C1 segment of cervical spinal cord (tissue), 14 donors: ENCODE measurements at places on chromosomes 5 and 9.

- no peak for DNase-seq
Measured at GRCh38 chr5:7877851-7878250, 8.9 kb downstream of the MTRR start.

DNA sequence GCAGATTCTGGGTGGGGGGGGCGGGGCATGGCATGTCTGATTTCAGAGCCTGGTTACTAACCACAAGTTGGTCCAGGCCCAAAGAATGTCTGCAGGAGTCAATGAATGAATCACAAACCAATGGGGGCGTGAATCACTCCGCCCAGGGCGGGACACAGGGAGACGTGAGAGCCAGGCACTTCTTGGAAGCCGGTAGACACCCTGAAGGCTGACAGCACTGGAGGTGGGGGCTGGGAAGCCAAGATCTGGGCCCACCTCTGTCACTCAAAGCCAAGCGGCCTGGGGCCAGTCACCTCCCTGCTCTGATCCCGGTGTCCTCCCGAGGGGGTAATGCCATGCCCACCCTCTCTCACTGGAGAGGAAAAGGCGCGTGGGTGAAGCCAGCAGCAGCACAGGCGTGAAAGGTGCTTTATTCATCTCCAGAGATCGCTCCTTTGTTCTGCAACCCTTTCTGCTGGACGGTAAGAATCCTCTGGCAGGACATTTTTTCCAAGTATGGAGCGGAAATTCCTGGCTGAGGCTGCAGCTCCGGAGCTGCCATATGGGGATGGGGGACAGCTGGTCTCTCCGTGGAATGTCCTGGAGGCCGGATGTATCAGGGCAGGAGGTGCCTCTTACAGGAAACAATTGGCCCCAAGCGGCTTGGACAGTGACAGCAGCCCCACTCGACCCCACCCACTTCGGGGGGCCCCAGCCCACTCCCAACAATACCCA, 85.0 kb downstream of the STK10 start:
- no peak for DNase-seq

DNA sequence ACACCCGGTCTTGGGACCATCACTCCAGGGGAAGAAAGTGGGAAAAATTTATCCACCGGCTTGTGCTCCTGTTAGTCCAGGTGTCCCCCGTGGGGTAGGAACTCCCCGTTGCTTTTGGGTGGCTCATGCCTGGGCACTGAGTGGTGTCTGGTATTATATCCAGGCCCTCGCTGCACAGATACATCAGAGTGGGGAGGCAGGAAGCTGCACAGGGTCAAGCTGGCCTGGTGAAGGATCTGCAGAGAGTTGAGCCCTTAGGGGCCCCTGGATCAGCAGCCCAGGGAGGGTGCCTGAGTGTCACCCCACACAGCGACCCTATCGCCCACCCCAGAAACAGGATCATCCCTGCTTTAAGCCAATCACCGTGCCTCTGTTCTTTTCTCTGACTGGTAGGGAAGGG, 24.4 kb upstream of the COL5A1 start:
- no peak for DNase-seq

GRCh38 chr9:115109486-115109885, 8.5 kb downstream of the TNC start:
- no peak for DNase-seq

DNA sequence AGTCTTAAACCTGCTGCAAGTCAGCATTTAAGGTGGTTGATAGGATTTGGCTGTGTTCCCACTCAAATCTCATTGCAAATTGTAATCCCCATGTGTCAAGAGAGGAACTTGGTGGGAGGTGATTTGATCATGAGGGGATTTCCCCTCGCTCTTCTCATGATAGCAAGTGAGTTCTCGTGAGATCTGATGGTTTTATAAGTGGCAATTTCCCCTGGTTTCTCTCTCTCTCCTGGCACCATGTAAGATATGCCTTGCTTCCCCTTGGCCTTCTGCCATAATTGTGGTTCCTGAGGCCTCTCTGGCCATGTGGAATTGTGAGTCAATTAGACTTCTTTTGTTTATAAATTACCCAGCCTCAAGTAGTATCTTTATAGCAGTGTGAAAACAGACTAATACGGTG, 84.3 kb upstream of the SMC2 start:
- DNase-seq = no peak

DNA sequence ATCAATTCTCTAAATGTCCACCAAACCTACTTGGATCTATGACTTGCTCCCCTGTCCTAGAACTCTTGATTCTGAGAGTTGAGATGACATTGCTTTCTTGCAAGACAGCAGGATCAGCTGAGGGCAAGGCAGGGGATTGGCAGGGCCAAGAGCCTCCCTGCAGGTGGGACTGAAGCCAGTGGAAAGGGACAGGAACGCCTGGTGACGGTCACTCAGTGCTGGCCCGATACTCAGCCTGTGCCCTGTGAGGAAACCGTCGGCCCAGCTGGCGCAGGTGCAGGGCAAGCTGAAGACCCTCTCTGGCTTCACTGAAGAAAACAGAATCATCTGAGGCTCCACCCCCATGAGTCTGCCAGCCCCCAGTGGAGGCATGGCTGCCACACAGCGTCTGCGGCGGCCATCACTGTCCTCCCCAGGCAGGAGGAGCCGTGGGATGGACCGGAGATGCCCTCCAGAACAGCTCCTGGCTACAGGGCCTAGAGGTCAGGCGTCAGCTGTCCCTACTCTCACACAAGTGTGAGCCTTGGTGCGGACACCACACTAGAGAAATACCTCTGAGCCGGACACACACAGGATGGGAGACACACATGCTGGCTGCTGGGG, 14.7 kb downstream of the UBAC1 start:
- no peak for DNase-seq

DNA sequence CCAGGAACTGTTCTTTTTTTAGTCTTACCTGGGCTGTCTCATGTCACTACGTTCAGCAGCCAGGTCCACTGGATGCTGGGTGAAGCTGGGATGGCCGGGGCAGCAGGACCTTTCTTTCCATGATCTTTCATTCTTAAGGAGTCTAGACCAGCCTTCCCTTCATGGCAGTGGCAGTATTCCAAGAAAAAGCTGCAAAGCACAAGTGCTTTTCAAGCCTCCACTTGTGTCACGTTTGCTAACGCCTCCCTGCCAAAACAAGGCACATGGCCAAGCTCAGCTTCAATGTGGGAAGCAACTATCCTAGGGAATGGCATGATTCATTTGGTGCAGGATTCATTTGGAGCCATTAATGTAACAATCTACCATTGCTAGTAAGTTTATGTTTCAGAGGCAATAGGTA, 94.8 kb downstream of the RCL1 start:
- no peak for DNase-seq

GRCh38 chr5:2352101-2352861, 399.2 kb downstream of the IRX2 start:
- no peak for DNase-seq

GRCh38 chr5:159163027-159163700, 46.2 kb downstream of the RNF145 start:
- DNase-seq = no peak

DNA sequence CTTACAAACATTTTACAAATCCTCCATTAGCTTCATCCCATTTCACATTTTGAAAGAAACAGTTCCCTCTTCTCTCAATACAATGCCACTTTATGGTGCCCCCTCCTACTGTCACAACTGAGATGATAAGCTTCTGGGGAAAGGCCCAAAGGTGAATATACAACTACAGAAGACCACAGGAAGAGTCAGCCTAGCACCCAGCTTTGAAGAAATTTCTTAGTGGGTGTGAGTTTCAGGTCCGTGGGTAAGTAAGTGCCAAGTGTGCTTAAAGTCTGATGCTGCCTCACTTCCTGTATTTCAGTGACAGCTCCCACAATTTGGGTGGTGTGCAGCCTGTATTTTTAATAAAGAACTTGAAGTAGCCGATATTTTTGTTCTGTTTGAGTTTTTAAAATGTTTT, 68.1 kb downstream of the ARHGEF28 start:
- no peak for DNase-seq

- DNase-seq = no peak
Measured at GRCh38 chr9:107732781-107733522, 243.4 kb upstream of the KLF4 start.

GRCh38 chr5:149320791-149321330, 24.4 kb upstream of the GRPEL2 start:
- peak; percentile 25 for DNase-seq

DNA sequence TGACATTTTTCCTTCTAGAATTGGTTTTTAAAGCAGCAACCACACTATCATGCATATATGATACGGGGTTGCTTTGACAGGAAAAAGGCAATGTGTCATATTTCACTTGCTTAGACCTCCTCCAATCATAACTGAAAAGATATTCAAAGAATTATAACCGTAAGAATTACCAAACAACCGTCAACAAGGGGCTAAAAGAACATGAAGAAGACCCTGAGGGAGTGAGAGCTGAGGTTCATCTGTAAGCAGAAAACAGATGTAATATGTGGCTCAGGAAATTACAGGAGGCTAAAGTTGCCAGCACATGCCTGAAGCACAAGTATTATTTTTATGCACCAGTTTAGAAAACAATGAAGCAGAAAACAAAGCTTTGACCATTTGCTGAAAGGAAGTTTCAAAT, 78.9 kb downstream of the APBA1 start:
- DNase-seq = no peak

DNA sequence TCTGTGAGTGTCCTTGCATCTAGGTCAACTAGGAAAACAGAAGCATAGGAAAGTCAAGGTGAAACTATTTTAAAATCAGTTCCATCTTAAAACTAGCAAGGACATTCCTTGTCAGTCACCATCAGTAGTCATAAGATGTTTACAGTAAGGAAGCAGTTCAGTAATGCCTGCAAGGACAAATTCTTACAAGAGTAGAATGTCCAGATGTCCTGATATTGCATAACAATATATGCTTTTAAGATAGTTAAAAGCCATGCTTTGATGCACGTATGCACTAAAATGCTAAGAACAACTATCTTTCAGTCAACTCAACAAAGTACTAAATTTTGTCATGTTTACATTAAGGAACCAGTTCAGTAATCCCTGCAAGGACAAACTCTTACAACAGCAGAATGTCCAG, 11.3 kb upstream of the SVEP1 start:
- DNase-seq = no peak

DNA sequence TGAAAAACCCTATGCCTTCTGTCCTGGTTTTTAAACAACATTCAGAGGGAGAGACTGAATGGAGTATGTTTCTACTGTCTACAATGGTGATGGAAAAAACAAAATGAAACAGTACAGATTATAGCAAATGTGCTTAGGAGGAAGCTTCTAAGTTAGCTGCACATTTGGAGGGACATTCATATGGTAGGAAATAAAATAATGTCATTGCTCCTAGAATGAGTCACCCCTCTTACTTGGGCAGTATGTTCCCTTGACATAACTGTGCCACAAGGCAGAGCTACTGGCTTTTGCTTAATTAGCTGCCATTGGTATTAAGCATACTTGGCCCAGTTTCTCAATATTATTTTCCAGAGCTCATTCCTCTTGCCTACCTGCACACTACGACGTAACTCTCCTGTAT, 128.9 kb downstream of the GDNF start:
- DNase-seq = no peak

DNA sequence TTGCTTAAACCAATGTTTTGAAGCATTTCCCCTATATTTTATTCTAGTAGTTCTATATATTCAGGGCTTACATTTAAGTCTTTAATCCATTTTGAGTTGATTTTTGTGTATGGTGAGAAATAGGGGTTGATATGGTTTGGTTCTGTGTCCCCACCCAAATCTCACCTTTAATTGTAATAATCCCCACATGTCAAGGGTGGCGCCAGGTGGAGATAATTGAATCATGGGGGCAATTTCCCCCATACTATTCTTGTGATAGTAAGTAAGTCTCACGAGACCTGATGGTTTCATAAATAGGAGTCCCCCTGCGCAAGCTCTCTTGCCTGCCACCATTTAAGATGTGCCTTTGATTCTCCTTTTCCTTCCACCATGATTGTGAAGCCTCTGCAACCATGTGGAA, 92.2 kb upstream of the TBC1D2 start:
- no peak for DNase-seq

DNA sequence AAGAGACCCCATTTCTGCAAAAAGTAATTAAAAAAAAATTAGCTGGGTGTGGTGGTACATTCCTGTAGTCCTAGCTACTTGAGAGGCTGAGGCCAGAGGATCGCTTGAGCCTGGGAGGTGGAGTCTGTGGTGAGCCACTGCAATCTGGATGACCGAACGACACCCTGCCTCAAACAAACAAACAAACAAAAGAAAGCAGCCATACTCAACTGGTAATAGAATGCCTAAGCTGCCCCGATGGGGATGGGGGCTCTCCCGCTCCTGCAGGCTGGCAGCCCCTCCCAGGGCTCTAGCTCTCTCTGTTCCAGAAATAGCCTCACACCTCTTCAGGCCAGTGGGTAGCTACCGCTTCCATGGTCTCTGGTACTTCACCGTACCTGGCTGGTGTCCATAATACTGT, 241.8 kb downstream of the FANCC start:
- DNase-seq = no peak

GRCh38 chr5:16933337-16933736, 2.8 kb downstream of the MYO10 start:
- no peak for DNase-seq

DNA sequence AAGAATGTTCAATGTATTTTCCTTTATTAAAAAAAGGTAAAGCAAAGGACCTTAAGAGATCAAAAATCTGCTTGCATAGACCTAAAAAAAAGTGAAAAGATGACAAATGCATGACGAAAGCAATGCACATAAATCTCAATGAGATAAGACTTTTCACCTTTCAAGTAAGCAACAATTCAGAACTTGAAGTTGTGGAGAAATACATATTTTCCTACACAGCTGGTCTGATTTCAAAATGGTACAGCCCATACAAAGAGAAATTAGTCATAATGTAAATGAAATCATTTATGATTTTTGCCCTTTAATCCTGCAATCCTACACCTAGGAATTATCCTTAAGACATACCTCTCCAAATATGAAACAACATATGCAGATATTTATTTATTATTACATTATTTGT, 568.0 kb downstream of the ANXA1 start:
- no peak for DNase-seq

- DNase-seq = no peak
Measured at GRCh38 chr5:175045820-175046219, 321.4 kb downstream of the MSX2 start.

- no peak for DNase-seq
Measured at GRCh38 chr9:110130791-110131416, 77.1 kb downstream of the C9orf152 start.

- DNase-seq = no peak
Measured at GRCh38 chr9:12503606-12504122, 189.5 kb upstream of the TYRP1 start.

GRCh38 chr9:15182101-15182551, 124.9 kb downstream of the TTC39B start:
- DNase-seq = no peak

DNA sequence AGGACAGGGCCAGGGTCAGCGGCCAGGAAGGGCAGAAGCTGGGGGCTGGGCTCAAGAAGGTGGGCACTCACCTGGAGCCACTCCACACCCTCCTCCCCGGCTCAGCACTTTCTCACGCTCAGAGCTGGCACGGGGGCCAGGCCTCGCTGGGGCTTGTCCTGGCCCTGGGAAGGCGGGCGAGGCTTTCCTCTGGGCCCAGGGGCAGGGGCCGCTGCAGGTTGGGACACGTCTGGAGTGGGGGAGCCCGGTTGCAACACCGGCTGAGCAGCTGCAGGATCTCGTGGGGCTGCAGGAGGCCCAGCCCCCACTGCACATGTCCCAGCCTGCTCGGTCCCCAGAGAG, 38.9 kb upstream of the EGFL7 start:
- DNase-seq = no peak
